ENCODE measurements at places on chromosomes 3 and 15.

- DNase-seq: no peak
Observed at GRCh38 chr3:160987982-160988964, 116.9 kb downstream of the B3GALNT1 start.

DNA sequence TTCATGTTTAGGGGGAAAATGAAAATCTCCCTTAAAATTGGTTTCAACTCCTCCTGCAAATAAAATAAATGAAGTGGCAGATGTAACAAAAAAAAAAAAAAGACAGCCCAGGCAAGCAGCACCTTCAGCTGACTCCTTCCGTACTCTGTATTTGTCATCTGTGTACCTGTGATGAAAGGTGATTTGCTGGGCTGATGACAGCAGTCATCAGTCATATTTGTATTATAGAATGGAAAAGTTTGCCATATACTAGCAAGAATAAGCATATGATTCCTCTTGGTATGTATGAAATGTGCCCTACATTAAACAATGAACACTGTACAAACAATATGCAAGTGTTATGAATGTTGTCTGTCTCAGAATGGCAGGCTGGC, 44.1 kb upstream of the WWTR1 start:
- no peak for DNase-seq

DNA sequence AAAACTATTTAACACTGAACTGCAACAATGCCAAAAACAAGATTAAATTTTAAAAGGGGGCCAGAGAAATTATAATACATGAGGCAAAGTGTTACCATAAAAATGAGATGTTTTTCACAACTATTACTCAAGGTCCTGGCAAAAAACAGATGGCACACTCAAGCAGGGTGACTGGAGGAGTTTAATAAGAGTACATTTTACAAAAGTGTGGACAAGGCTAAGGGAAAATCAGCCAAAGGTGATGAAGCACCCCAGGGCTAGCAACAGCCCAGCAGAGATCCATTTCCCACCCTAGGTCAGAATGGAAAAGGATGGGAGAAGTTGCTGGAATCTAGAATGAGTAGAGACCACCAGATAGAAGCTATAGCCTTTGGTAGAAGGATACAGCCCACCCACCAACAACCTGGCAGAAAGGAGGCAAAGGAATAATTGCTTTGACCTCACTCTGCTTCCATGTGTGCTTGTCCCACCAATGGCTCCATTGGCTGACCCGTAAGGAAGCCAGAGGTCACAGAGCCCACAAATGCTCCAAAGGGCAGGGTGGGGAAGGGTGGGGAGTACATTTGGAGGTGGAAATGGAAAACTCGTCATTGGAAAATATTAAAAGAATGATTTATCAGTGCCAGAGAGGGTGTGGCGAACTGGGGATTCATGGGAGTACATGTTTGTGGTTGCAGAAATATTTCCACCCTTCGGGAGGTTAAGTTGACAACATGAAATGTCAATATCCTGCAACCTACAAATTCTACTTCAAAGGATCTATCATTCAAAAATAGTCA, 161.0 kb upstream of the UBE2E2 start:
- no peak for DNase-seq

GRCh38 chr3:153572654-153573053, 410.6 kb downstream of the RAP2B start:
- DNase-seq: no peak

DNA sequence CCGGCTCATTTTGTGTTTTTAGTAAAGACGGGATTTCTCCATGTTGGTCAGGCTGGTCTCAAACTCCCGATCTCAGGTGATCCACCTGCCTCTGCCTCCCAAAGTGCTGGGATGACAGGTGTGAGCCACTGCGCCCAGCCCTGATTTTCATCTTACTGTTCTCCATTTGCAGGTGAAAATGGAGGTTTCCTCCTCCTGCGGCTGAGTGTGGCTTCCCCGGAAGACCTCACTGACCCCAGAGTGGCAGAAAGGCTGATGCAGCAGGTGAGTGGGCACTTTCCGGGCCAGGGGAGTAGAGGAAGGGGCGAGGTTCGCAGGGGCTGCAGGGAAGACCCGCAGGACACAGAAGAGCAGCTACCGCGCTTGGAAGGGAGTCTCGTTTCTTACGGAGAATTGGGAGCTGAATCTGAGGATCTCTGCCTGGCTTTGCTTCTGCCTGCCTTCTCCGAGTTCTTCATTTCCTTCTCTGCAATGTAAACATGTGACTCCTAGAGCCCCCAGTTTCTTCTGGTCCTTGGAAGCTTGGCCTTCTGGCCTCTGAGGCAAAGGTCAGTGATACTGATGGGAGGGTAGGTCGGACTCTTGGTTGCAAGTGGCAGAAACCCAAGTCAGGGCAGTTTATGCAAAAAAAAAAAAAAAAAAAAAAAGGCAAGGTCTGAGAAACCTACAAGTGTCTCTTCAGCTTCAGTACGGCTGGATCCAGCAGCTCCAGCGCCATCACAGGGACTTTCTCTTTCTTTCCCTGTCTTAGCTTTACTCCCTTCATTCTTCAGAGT, 8.9 kb downstream of the MUC20 start:
- DNase-seq: no peak

GRCh38 chr3:172155897-172156585, 116.7 kb downstream of the FNDC3B start:
- no peak for DNase-seq

DNA sequence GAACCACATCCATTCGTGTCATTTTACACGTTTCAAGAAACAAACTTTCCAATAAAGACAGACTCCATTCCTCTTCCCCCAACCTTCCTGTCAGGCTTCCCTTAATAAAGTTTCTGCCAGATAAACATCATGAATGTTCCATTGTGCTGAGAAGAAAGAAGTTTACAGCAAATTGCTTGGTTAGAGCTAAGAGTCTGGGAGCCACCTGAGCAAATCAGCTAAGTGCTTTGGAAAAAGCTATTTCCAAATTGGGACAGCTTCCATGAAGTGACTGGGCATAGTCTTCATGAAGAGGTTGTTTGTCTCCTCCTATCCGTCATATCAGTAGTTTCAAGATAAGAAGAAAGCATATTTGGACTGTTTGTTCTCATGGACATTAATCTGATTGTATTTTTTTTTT, 77.0 kb downstream of the MAGI1 start:
- DNase-seq: no peak

DNA sequence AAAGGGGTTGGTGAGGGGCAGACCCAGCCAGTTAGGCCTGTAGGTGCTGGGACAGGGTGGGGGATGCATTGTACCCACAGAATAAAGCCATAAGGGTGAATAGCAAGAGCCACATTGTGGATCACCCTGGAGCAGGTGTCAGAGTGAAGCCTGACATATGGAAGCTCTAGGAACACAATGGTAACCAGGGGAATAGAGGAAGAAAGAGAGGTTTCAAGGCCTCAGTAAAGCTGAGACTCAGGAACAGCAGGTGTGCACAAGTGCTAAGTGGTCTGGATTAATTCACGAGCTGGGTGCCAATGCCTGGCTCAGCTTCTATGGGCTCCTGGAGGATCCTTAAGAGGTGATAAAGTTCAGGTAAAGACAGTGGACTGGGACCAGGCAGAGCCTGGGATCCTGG, 323.7 kb upstream of the CTNNB1 start:
- no peak for DNase-seq

DNA sequence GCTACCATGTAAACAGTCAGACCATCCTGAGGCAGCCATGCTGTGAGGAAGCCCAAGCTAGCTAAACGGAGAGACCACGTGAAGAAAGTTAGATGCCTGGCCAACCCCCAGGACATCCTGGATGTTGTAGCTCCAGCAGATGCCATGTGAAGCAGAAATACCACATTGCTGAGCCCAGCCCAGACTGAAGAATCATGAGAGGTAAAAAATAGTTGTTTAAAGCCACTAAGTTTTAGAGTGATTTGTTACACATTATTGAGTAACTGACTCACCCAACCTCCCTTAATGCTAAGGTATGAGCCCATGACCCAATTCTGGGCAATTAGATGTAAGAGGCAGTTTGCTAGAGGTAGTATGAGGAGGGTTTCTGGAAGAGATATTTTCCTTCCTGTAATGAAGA, 200.5 kb downstream of the THRB start:
- DNase-seq: no peak

DNA sequence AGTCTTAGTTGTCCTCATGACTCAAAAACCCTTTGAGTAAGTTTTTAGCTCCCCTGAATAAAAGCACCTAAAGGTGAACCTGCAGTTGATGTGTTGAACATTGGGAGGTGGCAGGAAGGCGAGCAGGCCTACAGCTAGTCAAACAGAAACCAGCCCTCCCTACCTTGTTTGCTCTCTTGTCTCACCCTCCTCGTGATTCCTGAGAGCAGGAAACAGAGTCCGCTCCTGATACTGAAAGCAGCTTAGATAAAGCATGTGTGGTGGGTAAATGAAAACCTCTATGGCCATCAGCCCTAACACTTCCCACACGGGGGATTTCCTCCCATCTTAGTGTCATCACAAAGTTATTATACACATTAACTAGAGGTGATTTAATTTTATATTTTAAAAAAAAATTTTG, 21.8 kb upstream of the CLDN18 start:
- no peak for DNase-seq

Measured in stimulated activated CD4-positive, alpha-beta T cell treated with anti-CD3 and anti-CD28 coated beads, Interleukin-4, amount 100 ng/mL, for 1 hour (primary cell).